Stimulated activated CD4-positive, alpha-beta T cell treated with anti-CD3 and anti-CD28 coated beads, Interleukin-2, amount 100 ng/mL, for 24 hours (primary cell): ENCODE measurements at places on chromosomes 12 and 14.

DNA sequence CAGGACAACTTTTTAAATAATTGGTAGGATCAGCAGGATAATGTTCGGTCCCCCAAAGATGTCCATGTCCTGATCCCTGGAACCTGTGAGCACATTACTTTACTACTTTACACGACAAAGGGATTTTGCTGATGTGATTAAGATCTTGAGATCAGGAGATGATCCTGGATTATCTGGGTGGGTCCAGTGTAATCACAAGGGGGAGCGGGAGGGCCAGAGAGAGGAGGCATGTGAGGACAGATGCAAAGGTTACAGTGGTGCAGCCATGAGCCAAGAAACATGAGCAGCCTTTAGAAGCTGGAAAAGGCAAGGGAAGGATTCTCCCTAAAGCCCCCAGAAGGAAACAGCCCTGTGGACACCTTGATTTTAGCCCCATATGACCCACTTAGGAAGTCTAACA lies 33.1 kb downstream of the KCNK10 start:
- DNase-seq, result no peak

- no peak for DNase-seq
These were observed 77.7 kb downstream of the KCNK10 start for GRCh38 chr14:88245321-88245720.

DNA sequence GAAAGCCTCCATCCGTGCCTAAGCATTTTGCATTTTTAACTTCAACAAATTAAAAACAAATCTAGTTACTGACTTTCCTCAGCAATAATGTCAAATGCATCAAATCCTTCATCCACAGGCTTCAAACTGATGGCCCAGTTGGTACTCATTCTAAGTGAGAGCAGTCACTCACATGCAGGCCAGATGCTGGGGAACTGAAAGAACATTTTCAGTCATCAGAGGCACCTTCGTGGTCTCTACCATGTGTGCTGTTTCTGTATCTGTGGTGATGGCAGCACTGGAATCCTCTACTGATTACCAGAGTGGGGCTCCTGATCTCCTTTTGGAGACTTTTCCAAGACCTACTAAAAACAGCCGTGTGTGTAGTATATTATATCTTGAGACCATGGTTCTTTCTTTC lies 145.2 kb downstream of the PRIMA1 start:
- DNase-seq, result no peak

DNA sequence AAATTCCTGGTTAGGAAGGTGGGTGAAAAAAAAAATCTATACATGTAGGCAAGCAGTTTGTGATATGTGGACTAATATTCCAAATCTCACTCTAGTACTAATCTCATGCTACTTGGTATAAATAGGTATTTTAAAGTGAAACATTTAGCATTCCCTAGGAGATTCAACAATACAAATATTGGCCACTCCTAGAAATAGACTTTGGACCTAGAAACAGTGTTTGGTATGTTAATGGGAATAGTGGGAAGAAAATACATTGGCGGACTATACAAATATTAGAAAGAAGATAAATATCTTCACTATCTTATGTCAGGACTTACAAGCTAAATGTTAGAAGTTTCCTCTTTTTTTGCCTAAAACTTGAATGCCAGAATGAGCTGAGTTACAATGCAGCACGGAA lies 28.2 kb downstream of the HIGD1C start:
- DNase-seq, result no peak

DNA sequence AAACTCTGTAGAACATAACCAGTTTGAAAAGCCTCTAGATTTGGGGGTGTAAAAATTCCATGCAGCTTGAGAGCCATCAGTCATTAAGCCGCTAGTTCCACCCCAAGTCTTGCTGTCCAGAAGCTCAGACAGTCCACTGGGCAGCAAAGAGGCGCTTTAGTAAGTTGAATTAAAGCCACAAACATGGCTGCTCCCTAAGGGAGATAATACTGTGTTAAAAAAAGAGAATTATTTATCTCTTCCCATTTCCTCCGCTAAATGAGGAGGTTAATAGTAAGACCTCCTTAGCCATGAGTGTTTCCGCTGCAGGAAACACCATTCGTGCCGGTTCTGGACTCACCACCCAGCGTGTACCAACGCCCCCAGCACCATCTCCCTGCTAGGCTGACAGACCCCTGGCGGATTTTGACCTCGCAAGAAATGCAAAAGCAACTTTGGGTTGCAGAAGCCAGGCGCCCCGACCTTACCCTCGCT lies 536 bp downstream of the TM7SF3 start:
- no peak for DNase-seq

- no peak for DNase-seq
These were observed 46.6 kb downstream of the MDM2 start for GRCh38 chr12:68854554-68854953.

DNA sequence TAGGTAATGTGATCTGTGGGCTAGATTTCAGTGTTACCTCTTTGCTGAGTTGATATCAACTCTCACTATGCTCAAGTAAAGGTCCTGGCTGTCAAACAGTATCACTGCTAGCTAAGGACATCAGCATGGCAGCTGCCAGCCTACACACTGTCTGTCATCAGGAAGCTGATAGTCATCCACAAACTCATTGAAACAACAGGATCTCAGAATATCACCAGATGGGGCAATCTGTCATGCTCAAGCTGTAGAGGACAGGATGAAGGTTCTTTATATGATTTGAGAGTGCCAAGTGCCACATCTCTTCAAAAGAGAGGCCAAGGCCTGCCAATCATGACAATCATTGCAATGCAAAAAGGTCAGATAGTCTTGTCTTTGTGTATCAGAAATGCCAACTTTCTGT lies 811.5 kb upstream of the SEL1L start:
- DNase-seq, result no peak

- DNase-seq, result no peak
These were observed 47.2 kb downstream of the NPAS3 start for GRCh38 chr14:32985866-32986265.

DNA sequence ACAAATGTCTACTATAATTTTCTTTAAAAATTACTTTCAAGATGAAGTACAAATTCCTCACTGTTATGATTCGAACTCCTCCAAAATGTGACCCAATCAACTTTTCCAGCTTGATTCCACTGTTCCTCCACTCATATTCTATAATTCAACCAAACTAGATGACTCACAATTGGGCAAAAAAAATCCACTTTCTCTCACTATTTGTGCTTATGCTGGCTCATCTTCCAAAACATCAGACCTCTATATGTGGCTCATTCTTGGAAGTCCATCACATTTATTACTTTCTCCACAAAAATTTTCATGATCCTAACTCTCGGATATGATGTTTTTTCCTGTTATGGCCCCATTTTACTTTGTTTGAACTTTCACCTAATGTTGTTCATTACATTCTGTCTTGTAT lies 26.9 kb upstream of the RXYLT1 start:
- no peak for DNase-seq

GRCh38 chr12:59980476-59980875 lies 384.6 kb downstream of the SLC16A7 start:
- DNase-seq, result no peak

GRCh38 chr14:76525106-76525821 lies 149.3 kb downstream of the ESRRB start:
- no peak for DNase-seq

DNA sequence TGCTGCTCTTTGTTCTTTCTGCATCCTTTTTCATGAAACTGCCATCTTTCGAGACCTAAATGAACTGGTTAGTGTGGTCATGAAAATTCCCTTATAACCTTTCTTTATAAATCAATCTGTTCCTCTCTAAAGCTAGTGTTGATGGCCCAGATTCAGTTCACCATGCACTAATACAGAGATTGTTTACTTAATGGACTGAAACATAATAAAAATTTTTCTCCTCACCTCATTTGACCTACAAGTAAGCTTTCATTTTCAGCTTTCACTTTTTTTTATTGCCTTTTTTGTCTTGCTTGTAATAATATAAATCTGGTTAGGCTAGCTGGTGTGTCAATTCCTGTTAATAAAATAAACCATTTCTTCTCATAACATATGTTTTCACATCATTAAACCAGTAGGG lies 183.8 kb downstream of the CCDC59 start:
- DNase-seq, result no peak

GRCh38 chr12:92146497-92147224 lies 1.0 kb upstream of the BTG1 start:
- no peak for DNase-seq

GRCh38 chr14:98945611-98946570 lies 326.1 kb downstream of the BCL11B start:
- DNase-seq, result no peak

DNA sequence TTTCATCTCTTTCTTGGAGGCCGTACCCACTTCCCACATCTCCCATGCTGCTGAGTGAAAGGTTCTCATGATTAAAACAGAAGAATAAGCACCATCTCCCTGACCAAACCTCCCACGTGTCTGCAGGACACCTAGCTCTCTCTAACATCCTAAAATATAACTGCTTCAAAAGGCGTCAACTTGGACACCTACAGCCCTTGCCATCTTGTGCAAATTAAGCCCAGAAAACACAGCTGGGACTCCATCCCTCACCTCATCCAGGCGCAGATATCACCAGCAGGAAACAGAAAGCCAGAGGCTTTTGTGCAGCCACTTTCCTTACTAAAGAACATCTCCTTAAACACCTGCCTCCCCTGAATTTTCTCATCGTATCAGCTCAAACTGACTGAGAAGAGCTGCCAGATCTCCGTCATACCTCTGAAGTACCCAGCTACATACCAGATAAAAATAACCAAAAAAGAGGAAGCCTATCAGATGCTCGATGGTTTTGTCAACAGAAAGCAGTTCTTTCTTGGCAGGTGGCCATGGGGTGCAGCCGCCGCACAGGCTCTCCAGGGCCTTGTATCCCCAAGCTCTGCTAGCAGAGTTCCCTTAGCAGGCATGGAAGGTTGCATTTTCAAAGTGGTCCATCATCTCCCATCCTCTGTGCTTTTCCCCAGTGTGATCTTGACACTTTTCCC lies 28.8 kb downstream of the MAP3K9 start:
- no peak for DNase-seq

- no peak for DNase-seq
These were observed 6.6 kb upstream of the ITGA5 start for GRCh38 chr12:54425702-54426101.
